Thymus (tissue), 14 donors: ENCODE measurements at places on chromosomes 4 and X. TPM values are rescaled to one million over a fixed set of nuclear protein-coding genes. Genes with fewer than 3 reads are reported as not detected.
A peak's percentile ranks its signal among the peaks of the same experiment; 100 is the strongest.

DNA sequence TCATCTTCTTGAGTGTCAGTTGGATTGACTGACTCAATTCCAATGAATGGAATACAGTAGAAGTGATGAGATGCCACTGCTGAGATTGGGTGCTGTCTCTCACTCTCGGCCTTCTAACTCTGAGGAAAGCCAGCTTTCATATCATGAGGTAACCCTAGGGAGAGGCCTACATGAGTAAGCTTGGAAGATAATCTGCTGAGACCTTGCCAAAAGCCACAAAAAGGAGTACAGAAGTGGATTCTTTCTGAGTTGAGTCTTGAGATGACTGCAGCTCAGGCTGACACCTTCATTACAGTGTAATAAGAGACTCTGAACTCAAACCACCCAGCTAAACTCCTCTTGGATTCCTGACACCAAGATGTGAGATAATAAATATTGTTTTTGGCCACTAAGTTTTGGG lies 537.4 kb upstream of the MAGEB18 start:
- H3K27ac ChIP-seq, result no peak overlapping the region
- no peak overlapping the region for H3K4me3 ChIP-seq
- no peaks in the 10 kb centered on the region for H3K27me3 ChIP-seq
- no peak for DNase-seq

Gene CYSLTR1
- 4.7 TPM for polyA plus RNA-seq

Gene SMIM43
- polyA plus RNA-seq, result 0.43 TPM

GRCh38 chr4:83022724-83023450 lies 12.1 kb upstream of the COPS4 start:
- no peaks in the 10 kb centered on the region for H3K4me1 ChIP-seq
- no peaks in the 10 kb centered on the region for H3K36me3 ChIP-seq
- H3K4me3 ChIP-seq, result no peak overlapping the region
- H3K27me3 ChIP-seq, result no peaks in the 10 kb centered on the region

DNA sequence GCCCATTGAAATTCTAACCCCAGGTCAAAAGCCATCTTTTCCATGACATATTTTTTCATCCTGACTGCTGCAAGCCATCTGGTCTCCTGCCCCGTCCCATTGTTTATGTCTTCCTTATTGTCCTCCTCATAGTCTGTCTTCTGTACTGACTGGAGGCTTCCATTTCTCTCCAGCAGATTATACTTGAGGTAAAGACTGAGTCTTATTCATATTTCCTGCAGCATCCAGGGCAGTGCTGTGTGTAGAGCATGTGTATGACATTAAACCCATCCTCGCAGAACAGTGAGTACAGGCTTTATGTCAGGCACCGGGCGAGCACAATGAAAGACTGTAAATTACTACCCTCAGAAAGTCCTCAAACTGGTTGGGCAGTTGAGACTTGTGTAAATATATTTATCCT lies 275.1 kb downstream of the C4orf33 start:
- no peak overlapping the region for H3K27ac ChIP-seq
- H3K36me3 ChIP-seq, result no peaks in the 10 kb centered on the region
- H3K4me1 ChIP-seq, result no peaks in the 10 kb centered on the region
- no peak overlapping the region for H3K4me3 ChIP-seq
- no peaks in the 10 kb centered on the region for H3K27me3 ChIP-seq

GRCh38 chr4:11949355-11949754 lies 520.7 kb upstream of the HS3ST1 start:
- H3K4me3 ChIP-seq, result no peak overlapping the region
- H3K36me3 ChIP-seq, result no peaks in the 10 kb centered on the region
- no peaks in the 10 kb centered on the region for H3K27me3 ChIP-seq

DNA sequence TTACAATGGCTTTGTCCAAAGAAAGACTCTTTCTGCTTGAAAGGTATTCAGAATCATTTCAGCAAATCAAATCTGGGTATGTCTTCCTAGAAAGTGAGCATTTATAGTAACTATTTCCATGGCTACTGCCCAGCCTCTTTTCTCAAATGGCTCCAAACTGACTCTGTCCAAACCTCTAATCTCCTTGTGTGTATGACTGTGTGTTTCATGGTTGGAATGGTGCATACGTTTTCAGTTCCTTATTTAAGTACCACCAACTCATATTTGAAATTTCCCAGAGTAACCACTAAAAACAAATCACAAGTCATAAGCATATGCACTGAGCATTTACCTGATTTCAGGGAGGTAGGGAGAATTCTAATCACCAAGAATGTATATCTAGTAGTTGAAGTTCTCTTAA lies 106.0 kb downstream of the TMEM144 start:
- no peak for DNase-seq
- H3K36me3 ChIP-seq, result no peaks in the 10 kb centered on the region
- no peak overlapping the region for H3K27ac ChIP-seq
- no peak overlapping the region for H3K4me3 ChIP-seq

GRCh38 chr4:31041385-31041784 lies 321.2 kb downstream of the PCDH7 start:
- no peak for DNase-seq
- no peak overlapping the region for H3K27ac ChIP-seq
- no peak overlapping the region for H3K4me3 ChIP-seq
- no peaks in the 10 kb centered on the region for H3K36me3 ChIP-seq
- no peaks in the 10 kb centered on the region for H3K4me1 ChIP-seq

- no peaks in the 10 kb centered on the region for H3K36me3 ChIP-seq
- no peak overlapping the region for H3K4me3 ChIP-seq
- peaks cover 16% of the 10 kb centered on the region for H3K4me1 ChIP-seq
- no peak overlapping the region for H3K27ac ChIP-seq
- DNase-seq, result no peak
- no peaks in the 10 kb centered on the region for H3K27me3 ChIP-seq
These were observed 67.8 kb downstream of the EFNB1 start for GRCh38 chrX:68896581-68896980.

Gene DNAAF6
- 0.09 TPM for polyA plus RNA-seq

Gene FGFR3
- 13.2 TPM for polyA plus RNA-seq

DNA sequence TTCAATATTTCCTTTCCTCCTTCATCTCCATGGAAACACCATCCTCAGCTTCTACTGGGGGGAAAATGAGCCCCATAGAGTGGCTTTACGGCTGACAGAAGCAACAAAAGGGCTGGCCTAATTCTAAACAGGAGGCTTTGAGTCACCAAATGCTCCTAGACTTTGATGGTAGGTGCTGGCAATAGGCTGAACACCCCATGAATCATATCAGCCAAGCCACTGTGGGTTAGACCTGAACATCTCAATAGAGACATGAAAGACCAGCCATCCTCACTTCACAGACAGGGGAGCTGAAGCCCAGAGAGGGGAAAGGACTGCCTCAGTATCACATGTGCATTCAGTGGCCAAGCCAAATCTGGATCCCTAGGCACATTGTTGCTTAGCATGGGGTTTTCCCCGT lies 107.6 kb downstream of the AMER1 start:
- no peaks in the 10 kb centered on the region for H3K4me1 ChIP-seq
- H3K4me3 ChIP-seq, result no peak overlapping the region
- no peak for DNase-seq
- H3K27me3 ChIP-seq, result no peaks in the 10 kb centered on the region

Gene GLRA2
- under 0.01 TPM for polyA plus RNA-seq

GRCh38 chr4:31068257-31069075 lies 348.3 kb downstream of the PCDH7 start:
- no peaks in the 10 kb centered on the region for H3K27me3 ChIP-seq
- no peak for DNase-seq
- no peaks in the 10 kb centered on the region for H3K4me1 ChIP-seq
- H3K36me3 ChIP-seq, result no peaks in the 10 kb centered on the region
- H3K27ac ChIP-seq, result no peak overlapping the region

DNA sequence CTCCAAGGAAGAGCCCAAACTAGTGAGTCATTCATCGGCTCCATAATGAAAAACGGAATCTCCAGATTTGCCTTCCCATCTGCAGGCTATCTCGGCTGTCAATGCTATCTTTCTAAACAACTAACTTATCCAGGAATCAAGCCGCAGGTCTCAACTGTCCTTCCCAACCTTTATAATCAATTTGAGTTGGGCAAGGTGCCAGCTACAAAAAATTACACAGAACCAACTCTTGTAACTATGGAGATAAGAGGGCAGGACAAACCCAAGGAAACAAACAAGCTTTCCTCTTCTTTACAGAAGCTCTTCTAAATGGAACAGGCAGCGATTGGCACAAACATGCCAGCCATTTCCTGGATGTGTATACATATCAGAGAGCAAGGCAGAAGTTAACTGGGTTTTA lies 61.2 kb upstream of the RAI2 start:
- no peaks in the 10 kb centered on the region for H3K36me3 ChIP-seq
- H3K4me1 ChIP-seq, result no peaks in the 10 kb centered on the region
- no peak overlapping the region for H3K4me3 ChIP-seq
- no peak for DNase-seq
- H3K27ac ChIP-seq, result no peak overlapping the region

Gene LRRC66
- 0.41 TPM for polyA plus RNA-seq

- no peaks in the 10 kb centered on the region for H3K36me3 ChIP-seq
- no peak overlapping the region for H3K27ac ChIP-seq
- no peak overlapping the region for H3K4me3 ChIP-seq
- H3K4me1 ChIP-seq, result no peaks in the 10 kb centered on the region
- no peaks in the 10 kb centered on the region for H3K27me3 ChIP-seq
- DNase-seq, result no peak
These were observed 176.0 kb downstream of the SMARCA1 start for GRCh38 chrX:129347291-129347690.

DNA sequence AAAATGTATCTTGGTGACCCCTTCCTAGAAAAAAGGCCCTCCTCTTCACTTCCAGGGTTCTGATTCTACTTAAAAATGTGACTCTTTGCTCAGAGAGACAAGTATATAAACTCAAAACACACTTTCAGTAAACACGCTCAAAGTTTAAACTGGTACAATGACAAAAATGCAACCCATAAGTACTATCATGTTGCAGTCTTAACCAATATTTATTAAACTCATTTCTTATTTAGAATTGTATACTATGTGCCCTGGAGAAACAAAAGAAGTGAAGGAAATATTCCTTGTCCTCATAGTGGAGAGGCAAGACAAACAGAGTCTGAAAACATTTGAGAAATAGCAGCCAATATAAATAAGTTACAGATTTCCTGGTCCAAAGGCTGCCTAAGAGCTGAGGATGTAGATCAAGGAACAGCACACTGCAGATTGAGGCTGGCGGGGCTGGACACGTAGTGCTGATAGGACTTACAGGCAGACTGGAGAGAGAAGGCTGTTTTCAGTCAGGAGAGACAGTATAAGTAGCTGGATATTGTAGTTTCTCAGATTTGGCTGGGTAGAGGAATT lies 39.1 kb upstream of the ANXA3 start:
- H3K36me3 ChIP-seq, result no peaks in the 10 kb centered on the region
- H3K27ac ChIP-seq, result no peak overlapping the region
- H3K4me3 ChIP-seq, result no peak overlapping the region
- no peak for DNase-seq
- no peaks in the 10 kb centered on the region for H3K4me1 ChIP-seq
- H3K27me3 ChIP-seq, result no peaks in the 10 kb centered on the region

- H3K36me3 ChIP-seq, result no peaks in the 10 kb centered on the region
- no peak for DNase-seq
- no peak overlapping the region for H3K27ac ChIP-seq
- H3K27me3 ChIP-seq, result no peaks in the 10 kb centered on the region
- H3K4me1 ChIP-seq, result peaks cover 18% of the 10 kb centered on the region
These were observed 31.3 kb downstream of the NIPAL1 start for GRCh38 chr4:48047896-48048295.

Gene BDH2
- 81.6 TPM for polyA plus RNA-seq

GRCh38 chr4:155809835-155810234 lies 51.0 kb downstream of the GUCY1B1 start:
- H3K27me3 ChIP-seq, result no peaks in the 10 kb centered on the region
- H3K4me3 ChIP-seq, result no peak overlapping the region
- H3K36me3 ChIP-seq, result no peaks in the 10 kb centered on the region

Gene ARR3
- 0.02 TPM for polyA plus RNA-seq

Gene TBX22
- polyA plus RNA-seq, result not detected

Gene SPANXA2
- not detected for polyA plus RNA-seq

DNA sequence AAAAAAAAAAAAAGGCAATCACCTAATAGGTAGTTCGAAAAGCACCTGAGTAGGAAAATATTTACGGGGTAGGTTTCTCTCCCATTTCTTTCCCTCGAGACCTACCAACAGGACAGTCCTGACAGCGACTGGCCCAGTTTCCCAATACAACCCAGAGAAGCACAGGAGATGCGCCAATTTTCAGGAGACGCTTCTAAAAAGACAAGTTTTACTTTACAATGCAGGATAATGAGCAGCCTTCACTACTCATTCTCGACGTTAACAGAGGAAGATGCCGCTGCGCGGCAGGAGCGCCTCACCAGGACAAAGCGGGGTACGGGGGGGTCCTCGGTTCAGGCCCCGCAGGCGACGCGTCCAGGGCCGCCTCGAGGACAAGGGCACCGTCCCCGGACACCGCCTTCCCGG lies 708 bp downstream of the BCLAF3 start:
- H3K27ac ChIP-seq, result peak overlapping the region; percentile 37
- H3K4me1 ChIP-seq, result no peaks in the 10 kb centered on the region
- DNase-seq, result peak; percentile 22

DNA sequence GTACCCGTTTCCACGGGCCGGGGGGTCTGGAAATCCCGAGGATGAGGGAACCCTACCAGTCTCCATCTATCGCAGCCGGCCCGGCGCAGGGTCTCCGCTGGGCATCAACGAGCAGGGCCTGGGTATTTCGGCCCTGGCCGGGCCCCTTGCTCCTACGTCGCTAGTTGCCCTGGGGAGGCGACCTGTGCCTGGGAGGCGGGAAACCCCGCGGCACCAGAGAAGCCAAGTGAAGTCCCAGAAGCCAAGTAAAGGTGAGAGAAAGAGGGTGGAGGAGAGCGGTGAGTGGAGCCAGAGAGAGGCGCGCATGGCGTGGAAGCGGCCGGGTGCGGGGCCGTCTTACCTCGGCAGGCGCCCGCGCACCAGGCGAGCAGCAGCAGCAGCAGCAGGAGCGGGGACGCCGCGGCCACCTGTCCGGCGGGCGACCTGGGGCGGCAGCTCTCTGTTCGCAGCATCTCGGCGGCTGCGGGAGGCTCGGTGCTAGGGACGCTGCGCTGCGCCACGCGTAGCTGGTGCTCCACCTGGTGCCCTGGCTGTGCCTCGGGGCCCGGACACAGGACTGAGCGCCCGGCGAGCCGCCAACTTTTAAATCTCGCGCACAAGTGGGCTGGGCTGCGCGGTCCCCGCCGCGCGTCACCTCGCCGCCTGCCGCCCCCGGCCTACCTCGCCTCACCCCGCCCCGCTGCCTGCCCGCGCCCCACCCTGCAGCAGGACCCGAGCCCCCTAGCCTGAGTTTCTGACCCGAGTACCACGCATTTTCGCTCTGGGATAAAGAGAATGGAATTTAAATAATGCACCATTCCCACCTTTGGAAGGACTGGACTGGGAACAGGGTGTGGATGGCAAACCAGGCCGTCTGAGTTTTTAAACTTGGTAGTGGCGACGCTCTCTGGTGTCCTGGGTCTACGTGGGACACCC lies at the start of gene NMU:
TSS of gene NMU (minus strand) at position 558 of the 915 bp plus-strand sequence. CDS start at position 452, 106 bp downstream.
- H3K36me3 ChIP-seq, result no peaks in the 10 kb centered on the region
- H3K27ac ChIP-seq, result no peak within 1 kb of the TSS
- DNase-seq, result peak; percentile 31

Gene DCX
- polyA plus RNA-seq, result 0.11 TPM

Gene CD99L2
- 14.0 TPM for polyA plus RNA-seq

Gene ZNF185
- 5.9 TPM for polyA plus RNA-seq

Gene INTU
- polyA plus RNA-seq, result 2.4 TPM

Gene TEX11
- polyA plus RNA-seq, result 0.05 TPM
